ENCODE measurements at places on chromosomes 1 and 21. TPM values are rescaled to one million over a fixed set of nuclear protein-coding genes. Genes with fewer than 3 reads are reported as not detected.
A peak's percentile ranks its signal among the peaks of the same experiment; 100 is the strongest.

- DNase-seq: no peak
Measured at GRCh38 chr1:21189421-21189820, 12.7 kb upstream of the EIF4G3 start.

DNA sequence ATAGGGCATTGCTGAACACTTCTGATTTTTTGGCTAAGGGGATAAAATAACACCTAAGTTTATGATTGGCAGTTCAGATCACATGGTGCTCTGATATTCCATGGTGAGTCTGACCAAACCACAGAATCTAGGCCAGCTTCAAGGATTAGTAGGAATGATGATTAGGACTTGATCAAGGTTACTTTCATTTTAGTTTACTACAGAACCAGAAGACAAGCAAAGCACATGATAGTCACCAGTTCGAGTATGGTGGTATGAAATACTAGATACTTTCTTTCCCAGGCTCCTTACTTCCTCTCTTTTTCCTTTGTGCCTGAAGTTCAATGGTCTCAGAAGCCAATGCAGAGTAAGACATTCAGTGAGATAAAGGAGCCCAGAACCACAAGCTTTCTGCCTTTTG, 26.6 kb downstream of the S100A10 start:
- no peak for DNase-seq

GRCh38 chr1:220828179-220828490, 41.4 kb downstream of the MTARC1 start:
- DNase-seq: peak; percentile 47

DNA sequence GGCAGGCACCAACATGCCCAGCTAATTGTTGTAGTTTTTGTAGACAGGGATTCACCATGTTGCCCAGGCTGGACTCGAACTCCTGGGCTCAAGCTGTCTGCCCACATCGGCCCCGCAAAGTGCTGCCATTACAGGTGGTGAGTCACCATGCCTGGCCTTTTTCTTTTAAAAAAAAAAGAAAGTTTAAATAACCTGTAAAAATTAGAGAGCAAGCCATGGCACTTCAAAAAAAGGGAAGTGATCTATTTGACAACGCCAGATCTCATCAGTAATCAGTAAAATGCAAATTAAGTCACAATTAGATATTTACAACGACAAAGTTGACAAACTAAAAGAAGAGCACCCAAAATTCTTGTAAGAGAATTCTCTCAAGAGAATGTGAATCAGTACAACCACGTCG, 2.9 kb upstream of the RBBP5 start:
- no peak for DNase-seq

- DNase-seq: no peak
Measured at GRCh38 chr1:208559597-208560329, 315.6 kb upstream of the PLXNA2 start.

Gene KCNT2
- 3.5 TPM for polyA plus RNA-seq

Measured in large intestine (tissue), 12 donors.